ENCODE measurements at places on chromosomes 1 and 21.

GRCh38 chr21:37800456-37801061 lies 115.7 kb downstream of the KCNJ6 start:
- DNase-seq = no peak

- no peak for DNase-seq
Observed at GRCh38 chr1:31661856-31662255, 17.2 kb upstream of the PEF1 start.

GRCh38 chr21:33433425-33434114 lies 30.4 kb downstream of the IFNGR2 start:
- no peak for DNase-seq

DNA sequence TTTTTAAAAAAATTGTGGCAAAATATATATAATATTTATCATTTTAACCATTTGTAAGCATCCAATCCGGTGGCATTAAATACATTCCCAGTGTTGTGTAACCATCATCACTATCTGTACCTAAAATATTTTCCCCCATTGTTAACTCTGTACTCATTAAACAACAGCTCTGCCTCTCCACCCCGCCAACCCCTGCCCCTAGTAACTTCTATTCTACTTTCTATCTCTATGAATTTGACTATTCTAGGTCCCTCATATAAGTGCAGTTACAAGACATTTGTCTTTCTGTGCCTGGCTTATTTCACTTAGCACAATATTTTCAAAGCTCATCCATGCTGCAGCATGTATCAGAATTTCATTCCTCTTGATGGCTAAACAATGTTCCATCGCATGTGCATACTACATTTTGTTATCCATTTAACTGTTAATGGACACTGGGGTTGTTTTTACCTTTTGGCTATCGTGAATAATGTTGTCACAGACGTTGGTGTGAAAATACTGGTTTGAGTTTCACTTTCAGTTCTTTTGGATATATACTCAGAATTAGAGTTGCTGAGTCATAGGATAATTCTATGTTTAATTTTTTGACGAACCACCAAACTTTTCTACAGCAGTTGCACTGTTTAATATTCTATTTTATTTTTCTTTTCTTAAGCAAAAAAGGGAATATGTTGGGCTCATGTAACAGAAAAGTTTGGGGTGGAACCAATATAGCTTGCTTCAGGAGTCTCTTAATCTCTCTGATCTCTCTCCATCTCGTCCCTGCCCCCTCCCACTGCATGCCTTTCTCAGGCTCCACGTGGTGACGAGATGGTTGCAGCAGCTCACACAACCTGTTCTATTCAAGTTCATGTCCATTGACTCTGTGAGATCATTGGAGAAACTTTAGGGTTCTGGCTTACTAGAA lies 25.2 kb upstream of the RCAN1 start:
- no peak for DNase-seq

GRCh38 chr1:218938259-218938658 lies 235.4 kb upstream of the LYPLAL1 start:
- no peak for DNase-seq

DNA sequence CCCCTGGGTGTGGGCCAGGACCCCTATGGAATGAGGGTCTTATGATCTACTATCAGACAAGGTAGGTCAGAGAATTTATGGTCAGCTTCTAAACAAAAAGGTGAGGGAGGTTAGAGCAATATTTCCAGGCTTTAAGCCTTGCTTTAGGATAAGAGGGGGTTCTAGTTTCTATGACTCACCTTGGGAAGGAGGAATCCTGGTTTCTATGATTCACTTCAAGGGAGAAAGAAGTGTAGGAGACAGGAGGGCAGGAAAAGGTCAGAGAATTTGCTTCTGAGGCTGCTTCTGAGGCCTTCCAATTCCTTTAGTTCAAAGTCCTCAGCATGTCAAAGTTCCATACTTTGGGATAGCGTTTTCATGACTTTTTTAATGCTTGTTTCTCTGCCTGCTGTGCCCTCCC lies 35.2 kb downstream of the RGL1 start:
- no peak for DNase-seq

DNA sequence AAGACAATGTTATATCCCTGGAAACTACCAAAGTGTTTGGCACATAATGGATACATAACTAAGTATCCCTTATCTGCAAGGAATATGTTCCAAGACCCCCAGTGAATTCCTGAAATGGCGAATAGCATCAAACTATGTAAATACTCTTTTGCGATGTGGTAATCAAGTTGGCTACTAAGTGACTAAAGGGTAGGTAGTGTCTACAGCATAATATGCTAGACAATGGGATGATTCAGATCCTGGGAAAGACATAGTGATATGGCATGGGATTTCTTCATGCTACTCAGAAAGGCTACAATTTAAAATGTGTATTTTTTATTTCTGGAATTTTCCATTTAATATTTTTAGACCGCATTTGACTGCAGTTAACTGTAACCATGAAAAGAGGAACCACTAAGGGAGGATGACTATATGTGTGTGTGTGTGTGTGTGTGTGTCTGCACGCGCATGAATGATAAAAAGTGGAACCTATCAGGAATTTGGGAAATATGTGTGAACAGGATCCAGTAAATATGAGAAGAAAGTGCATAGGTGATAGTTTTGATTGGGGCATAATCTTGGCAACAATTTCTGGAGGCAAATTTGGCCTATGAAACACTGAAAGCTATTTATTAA lies 1899.9 kb downstream of the NCAM2 start:
- no peak for DNase-seq

- no peak for DNase-seq
Observed at GRCh38 chr1:182634306-182635072, 30.3 kb upstream of the RGS16 start.

DNA sequence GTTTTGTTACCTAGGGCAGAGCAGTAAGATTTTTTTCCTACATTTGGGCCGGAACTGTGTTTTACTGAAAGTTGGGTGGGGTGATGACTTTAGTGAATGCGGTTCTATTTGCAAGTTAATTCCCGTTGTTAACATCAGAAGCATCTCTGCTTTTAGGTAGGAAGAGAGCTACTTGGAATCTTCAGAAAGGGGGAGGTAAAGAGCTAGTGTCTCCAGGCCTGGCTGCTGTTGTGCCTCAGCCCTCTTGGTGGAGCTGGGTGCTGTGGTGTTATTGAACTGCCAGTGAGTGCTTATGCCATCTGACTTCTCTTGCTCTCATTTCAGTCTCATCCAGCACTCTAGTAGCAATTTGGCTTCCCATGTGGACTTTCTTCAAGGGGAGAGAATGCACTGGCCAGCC lies 3.4 kb downstream of the KDM4A start:
- no peak for DNase-seq

- DNase-seq = no peak
Observed at GRCh38 chr1:80310703-80311245, 1304.2 kb upstream of the ADGRL4 start.

DNA sequence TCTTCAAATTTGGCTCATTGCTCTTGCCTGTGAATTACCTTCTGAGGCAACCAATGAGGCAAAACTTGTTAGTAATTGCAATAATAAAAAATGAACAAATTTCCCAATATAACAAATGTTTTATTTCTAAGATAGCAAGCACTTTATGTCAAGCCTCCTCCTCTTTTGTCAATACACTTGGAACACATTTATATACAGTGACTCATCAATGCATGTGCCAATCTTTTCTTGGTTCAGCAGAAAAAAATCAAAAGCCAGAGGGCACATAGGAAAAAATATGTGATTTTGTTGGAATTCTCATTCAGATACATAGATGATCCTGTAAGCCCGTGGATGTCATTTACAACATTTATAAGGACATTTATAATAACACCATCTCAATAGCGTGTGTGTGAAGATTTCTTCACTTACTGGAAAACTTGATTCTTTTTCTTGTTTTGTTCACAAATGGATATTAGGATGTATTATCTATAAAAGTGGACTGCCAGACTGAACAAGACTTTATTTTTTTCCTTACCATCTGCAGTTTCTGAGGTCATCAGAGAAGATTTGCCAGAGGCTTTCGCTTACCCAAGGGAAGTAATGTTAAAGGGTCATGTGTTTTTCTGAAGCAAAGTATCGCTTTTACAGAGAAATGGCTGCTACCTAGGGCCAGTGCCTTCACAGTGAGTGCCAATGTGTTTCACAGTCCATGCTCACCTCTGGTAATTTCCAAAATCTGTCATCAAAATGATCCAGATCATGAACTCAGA lies 645.7 kb upstream of the PTBP2 start:
- DNase-seq = no peak

- DNase-seq = no peak
Observed at GRCh38 chr1:1627829-1628753, 3.9 kb upstream of the MMP23B start.

DNA sequence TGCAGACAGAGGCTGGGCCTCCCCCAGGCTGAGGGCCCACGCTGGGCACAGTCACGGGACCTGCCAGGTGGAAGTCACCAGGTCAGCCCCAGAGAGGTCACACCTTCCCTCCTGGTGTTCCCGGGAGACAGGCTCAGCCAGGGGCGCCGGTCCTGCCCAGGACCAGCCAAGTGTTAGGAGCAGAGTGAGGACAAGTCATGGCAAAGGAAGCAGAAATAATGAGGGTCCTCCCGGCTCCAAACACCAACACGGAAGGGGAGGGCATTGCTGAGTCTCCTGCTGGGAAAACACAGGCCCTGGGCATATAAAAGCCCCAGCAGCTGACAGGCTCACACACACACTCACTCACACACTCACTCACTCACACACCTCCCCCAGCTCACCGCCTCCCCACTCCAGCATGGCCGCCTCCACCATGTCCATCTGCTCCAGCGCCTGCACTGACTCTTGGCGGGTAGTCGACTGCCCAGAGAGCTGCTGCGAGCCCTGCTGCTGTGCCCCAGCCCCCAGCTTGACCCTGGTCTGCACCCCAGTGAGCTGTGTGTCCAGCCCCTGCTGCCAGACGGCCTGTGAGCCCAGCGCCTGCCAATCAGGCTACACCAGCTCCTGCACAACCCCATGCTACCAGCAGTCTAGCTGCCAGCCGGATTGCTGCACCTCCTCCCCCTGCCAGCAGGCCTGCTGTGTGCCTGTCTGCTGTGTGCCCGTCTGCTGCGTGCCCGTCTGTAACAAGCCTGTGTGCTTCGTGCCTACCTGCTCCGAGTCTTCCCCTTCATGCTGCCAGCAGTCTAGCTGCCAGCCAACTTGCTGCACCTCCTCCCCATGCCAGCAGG lies at the start of gene KRTAP10-10:
TSS of gene KRTAP10-10 (plus strand) at position 339 of the 833 bp plus-strand sequence. CDS start at position 401, 62 bp downstream.
- no peak for DNase-seq

DNA sequence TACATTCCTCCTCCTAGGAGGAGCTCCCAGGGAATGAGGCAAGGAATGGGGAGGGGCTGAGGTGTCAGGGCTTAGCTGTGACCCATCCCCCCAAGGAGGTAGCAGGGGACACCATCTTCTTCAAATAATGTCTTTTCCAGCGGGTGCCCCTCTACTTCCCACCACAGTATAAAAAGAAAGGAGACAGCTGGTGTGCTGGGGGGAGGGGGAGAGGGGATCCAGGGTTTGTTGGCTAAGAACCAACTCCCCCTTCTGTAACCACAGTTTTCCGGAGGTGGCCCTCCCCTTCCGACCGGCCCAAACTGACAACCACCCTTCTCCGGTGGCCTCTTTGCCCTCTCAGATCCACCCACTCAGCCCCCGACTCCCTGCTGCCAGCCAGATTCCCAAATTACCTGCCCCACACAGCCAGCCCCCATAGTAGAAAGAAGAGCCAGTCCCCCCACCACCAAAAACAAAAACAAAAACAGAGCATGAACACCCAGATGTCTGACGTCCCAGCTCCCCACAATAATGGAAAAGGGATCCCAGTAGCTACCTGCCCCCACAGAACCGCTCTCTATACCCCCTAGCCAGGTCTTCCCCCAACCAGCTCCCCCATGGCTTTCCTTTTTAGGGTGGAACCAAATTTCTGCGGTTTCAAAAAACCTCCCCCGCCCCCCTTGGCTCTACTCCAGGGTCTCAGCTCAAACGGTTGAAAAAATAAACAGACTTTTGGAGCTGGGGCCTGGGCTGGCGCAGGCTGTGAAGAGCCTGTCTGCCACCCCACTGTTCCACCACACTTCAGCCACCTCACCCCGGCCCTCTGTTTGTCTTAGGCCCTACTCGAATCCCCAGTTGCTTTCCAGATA lies 2.1 kb downstream of the ARHGEF2 start:
- DNase-seq = no peak

DNA sequence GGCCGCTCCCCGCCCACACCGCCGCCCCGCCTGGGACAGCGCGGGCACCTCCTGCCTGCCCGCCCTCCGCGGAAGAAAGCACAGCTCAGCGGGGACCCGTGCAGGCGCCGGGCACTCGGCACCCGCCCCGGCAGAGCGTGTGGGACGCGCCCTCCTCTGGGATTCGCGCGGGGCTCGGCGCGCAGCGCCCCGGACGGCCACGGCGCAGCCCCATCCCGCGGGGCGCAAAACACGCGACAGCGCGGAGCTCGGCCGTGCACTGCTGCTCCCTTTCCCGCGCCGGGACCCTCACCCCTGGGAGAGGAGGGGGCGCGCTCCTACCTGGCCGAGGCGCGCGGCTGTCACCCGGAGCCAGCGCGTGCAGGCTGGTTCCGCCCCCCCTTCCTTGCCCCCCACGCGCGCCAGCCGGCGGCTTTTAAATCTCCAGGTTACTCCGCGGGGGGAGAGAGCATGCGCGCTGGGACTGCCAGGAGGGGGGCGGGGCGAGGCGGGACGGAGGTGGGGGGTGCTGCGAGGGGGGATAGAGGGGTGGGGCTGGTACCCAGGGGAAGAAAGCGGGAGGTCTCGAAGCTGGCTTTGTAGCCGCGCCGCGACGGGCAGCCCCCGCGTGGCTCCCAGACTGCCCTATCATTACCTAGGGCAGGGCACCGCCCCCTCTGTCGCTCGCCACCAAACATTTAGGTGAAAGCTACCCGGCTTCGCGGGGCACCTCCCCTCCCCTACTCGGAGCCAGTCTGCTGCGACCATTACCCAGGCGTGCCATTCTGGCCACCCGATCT lies at the start of gene SLC45A3:
TSS of gene SLC45A3 (minus strand) at position 437 of the 779 bp plus-strand sequence. CDS start 15,853 bp downstream, outside the sequence.
- DNase-seq = no peak

- DNase-seq = no peak
Observed at GRCh38 chr21:43911015-43911934, 46.3 kb downstream of the AGPAT3 start.

GRCh38 chr1:66752671-66753371 lies 562 bp downstream of the DYNLT5 start:
- no peak for DNase-seq

DNA sequence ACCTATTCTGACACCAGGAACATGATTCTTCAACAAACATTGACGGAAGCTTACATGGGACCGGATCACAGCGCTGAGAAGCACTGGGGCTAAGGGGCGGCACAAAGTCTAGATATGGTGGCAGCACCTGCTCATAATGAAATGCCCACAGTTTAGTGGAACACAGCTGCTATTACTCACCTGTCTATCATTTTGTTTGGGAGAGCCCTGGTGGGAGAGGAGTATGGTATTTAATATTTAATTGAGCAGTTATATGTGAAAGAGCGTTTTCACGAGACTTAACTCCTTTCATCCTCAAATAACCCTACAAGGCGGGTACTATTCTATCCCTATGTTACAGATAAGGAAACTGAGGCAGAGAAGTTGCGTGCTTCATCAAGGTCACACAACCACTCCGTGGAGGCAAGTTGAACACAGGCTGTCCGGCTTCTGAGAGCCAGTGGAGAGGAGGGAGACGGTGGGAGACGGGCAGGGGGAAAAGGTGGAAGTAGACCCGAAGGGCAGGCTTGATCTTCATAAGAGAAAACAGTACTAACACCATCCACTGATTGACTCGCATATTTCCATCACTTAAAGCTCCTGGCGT lies 790 bp upstream of the TSNAX start:
- DNase-seq = no peak

- no peak for DNase-seq
Observed at GRCh38 chr1:56052041-56052440, 527.3 kb downstream of the PLPP3 start.

Measured in AG09309 (cell line).